ENCODE measurements at places on chromosomes 13 and 19.

DNA sequence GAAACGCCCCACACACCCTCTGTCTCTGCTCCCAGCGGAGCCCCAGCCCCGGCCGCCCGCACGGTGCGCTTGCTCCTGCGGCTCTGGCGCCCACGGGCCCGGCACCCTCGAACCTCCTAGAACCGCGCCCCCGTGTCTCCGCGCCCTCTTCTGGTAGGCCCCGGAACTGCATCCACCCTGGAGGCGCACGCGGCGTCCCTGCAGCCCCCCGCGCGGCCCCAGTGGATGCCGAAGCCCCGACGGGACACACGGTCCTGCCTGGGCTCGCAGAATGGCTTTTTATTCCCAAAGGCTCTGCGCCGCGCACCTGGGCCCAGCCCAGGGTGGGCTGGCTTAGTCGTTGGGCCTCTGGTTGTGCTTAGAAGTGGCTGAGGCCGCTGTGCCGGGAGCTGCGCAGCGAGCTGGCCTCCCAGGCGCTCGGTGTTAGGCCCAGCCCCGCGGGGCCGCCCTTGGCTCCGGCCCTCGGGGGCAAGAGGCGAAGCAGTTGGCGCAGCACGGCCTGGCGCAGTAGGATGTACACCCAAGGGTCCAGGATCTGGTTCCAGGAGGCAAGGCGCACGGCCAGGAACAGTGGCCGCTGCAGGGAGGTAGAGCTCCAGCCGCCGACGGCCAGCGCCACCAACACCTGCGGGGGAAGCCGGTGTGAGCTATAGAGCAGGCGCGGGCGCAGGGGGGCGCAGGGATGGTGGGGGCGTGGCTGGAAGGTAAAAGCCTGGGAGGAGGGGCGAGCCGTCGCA, 2.8 kb downstream of the PTGER1 start:
- DNase-seq: peak; percentile 90

DNA sequence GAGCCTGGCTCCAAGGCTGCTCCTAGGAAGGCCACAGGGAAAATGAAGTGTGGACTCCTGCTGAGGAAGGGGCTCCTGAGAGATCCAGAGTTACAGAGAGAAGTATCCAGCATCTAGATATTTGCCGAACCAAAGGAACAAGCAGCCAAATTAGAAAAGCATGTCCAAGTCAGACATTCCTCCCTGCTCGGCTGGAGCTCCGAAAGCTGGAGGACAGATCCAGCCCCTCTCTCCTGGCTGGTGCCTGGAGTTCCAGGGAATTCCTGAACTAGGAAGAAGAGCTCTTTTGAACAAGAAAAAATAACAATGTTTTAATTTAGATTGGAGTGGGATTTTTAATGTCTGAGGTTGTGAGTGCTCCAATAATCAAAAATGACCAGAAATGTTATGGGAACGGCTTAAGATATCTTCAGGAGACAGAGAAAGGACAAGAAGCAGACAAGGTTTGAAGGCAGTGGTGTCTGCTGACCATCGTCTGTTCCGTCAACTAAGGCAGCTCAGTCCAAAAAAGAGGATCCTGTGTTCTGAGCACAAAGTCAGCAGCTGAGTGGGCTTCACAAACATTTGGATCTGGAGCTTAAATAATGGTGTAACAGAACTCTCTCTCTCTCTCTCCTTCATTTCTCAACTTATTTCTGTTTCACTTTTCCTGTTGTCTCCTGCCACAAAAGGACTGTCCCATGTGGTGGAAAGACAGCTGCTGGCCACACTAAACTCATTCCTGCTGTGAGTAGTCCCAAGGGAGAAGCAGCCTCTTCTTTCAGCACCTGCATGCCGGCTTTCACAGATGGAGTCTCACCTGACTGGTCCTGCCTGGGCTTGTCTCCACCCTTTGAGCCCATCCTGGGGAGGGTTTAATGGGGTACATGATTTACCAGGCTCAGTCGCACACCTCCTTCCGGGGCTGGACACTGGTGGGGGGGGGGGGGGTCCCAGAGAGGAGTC, 31.5 kb upstream of the IRS2 start:
- DNase-seq: no peak

GRCh38 chr13:34637636-34638035, 304.4 kb upstream of the NBEA start:
- DNase-seq: no peak

DNA sequence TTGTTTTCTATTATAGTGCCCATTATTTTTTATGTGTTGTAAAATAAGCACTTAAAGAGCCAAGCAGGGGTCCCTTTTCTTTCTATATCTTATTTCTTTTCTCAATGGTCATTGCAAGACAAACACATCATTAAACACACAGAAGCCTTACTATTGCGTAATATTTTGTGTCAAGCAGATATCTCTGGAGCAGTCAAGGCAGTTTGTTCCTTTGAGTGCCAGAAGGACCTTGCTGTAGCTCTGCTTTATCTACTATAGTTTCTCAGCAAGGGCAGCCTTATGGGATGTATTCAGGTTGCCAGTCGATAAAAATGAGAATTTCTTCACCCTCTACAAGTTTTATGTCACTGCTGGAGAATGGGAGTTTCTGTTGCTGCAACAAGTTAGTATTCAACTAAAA, 319.3 kb downstream of the TDRD3 start:
- DNase-seq: no peak

DNA sequence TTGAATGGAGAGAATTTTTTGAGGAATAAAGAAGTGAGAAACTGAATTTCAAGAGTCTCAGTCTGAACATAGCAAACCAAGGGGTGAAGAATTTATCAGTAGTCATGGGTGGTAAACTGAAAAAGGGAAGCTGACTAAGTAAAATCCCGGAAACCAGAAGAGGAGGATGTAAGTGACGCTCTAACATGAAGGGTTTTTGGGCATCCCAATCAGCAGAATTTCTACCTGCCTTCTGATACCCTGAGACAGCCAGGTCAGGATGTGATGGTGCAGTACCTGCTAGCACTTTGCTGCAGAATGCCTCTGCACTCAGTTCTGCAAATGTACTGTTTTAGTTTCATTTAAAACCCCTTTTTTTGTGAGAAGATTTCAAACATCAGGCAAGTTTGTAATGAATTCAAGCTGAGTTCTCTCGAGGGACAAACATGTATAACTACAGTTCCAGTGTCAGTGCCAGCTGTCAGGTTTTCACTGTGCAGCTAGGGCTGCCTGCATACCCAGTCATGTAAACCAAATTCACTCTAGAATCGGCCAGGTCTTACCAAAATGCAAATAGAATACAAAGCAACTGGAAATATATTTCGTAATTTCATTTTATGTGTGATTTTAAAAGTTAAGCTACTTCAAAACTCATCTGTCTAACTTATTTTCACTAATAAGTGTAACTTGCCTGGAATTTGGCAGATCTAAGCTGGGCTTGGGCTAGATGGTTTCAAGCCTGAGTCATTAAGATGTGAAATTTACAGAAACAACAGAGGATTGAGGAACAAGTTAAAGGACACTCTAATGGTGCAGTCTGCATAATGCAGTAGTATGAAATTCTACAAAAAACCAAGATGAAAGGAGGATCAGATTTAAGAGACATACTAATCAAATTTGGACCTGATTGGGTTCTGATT, 13.8 kb downstream of the METTL21C start:
- no peak for DNase-seq

DNA sequence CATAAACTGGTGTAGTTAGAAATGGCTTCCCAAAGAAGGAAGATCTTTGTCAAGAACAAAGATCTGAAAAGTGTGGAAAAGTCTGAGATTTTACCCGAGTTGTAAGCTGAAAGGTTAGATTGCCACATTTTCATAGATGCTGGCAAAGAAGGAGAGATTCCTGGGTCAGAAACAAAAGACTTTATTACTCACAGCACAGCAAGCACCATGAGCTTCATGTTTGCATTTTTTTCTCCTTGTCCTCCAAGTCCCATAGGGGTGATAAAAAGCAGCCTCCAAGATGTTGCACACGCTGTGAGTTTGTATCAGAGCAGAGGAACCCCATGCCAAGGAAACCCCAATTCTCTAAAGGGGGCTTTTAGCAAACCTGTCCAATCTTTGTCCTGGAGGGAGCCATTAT, 29.3 kb downstream of the MZT1 start:
- DNase-seq: no peak

DNA sequence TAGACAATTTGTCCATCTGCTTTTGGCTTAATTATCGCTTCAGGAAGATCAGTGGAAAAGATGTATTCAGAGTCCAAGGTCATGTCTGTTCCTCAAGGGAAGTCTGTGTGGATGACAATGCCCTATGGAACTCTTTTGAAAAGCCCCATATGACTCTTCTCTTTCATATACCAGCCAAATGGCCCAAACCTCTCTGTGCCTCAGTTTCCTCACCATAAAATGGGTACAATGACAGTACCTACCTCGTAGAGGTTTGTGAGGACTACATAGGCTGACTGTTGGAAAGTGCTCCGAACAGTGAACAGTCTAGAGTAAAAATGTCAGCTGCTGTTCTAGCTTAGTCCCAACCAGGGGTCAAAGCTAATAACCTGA, 104.6 kb downstream of the COL4A2 start:
- DNase-seq: no peak

DNA sequence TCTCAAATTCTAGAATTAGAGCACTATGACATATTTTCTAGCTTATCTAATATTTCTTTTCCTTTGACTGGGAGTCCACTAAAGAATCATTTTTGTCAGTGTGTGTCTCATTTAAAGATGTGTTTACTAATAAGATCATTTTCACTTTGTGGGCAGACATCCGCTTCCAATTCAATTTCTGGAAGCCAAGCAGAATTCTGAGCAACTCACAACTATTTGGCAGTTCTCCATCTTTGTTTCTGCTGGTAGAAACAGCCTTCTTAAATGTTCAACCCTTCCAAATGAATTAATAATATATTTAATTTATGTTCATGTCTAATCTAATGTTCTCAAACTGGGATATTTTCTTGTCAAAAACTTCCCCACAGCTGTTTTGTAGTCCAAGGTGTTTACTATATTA, 411.8 kb downstream of the KCTD12 start:
- DNase-seq: no peak

DNA sequence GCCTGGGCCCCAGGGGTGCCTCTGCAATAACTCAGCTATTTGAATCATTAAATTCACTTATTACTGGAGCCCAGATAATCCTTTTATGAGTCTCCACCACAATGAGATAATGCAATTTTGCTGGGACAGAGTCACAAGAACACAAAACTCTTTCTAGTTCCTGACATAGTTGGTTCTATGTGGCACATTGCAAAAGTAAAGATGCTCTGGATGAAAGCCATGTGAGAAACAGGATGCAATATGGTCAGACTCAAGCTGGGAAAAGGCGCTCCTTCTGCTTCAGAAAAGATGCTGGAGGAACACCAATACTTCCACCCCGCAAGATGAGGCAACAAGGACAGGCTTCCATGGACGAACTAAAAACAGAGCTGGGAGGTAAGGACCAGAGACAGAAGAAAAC, 5.7 kb downstream of the ANKRD27 start:
- no peak for DNase-seq

DNA sequence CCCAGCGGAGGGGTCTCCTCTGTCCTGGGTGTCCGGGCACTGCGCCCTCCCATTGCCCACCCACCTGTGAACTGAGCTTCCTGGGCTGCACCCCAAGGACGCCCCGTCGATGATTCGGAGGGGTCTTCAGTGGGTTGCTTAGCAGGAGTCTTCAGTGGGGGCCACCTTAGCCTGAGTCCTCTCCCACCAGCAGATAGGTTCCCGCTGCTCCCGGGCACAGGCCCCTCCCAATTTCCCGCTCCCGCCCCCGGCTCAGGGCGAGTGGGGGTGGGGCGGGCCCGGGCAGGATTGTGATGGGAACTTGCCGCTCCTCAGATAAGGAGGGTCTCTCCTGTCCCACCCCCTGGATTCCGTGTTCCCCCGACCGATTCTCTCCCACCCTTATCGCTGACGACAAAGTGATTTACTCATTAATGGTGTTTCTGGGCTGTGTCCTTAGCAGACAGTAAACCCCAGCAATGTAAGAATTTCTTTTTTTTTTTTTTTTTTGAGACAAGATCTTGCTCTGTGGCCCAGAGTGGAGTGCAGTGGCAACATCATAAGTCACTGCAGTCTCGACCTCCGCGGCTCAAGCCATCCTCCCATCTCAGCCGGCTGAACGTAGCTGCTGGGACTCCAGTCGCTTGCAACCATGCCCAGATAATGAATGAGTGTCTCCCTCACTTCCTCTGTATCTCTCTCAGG, 655 bp upstream of the S1PR5 start:
- no peak for DNase-seq

GRCh38 chr19:55546822-55547614, 1.7 kb upstream of the SBK3 start:
- no peak for DNase-seq

- DNase-seq: no peak
Observed at GRCh38 chr19:35555301-35556005, 8.0 kb downstream of the ATP4A start.

DNA sequence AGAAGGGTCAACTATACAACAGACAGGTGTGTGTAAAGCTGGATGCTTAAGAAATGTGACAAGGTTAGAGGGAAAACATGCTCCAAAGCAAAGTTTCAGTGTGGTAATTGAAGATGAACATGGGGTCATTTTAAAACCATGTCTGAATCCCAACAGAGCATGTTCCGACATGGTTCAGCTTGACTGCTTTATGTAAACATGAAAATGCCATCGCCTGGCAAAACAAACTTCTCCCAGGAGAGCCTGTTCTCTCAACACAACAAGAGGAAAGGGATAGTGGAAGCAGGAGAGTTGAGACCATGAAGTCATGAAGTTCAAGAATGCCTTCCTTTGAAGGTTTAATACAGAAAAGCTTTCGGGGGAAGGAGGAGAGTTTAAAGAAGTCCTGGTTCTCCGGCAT, 85.8 kb downstream of the EPSTI1 start:
- no peak for DNase-seq

GRCh38 chr13:27008733-27009132, 162.9 kb downstream of the USP12 start:
- no peak for DNase-seq

DNA sequence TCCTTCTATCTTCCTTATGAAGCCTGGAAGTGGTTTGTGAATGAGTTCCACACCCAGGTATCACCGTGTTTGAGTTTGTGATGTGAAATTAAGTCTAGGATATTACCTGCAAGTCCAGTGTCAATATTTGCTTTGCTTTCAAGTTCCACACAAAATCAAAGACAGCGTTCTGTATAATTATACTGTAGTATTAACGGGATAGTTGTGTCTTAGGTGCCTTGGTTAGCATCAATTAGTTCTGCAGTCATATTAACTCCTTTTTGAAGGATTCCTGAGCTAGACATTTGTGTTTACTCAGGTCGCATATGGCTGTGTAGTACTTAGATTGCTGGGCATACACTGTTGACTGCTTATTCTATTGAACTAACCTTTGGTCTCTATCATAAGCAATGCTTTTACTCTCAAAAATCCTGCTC, 54.4 kb downstream of the ERCC5 start:
- no peak for DNase-seq

GRCh38 chr19:30228113-30228834, 143.9 kb upstream of the ZNF536 start:
- no peak for DNase-seq

GRCh38 chr19:17314007-17314593, 4.7 kb downstream of the DDA1 start:
- no peak for DNase-seq

DNA sequence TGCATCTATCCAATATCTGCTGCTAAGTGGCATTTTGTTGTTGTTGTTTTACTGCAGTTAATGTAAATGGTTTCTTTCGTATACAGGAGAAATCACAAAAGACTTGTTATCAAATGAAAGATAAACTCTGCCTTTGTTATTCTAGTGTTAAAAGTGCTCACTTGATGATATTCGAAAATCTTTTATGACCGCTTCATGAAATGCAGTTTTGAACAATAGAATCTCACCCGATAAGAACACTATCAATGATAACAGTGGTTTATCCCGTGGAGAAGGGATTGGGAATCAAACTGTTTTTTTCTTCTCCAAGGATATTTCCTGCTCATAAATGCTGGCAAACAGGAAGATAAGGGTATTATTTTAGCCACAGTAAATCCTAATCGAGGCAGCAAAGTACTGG, 1366.3 kb downstream of the OLFM4 start:
- no peak for DNase-seq
